Endothelial cell (in vitro differentiated cells): ENCODE measurements at places on chromosomes 7 and 10.

- DNase-seq = no peak
Observed at GRCh38 chr7:151630851-151631569, 111.3 kb upstream of the RHEB start.

DNA sequence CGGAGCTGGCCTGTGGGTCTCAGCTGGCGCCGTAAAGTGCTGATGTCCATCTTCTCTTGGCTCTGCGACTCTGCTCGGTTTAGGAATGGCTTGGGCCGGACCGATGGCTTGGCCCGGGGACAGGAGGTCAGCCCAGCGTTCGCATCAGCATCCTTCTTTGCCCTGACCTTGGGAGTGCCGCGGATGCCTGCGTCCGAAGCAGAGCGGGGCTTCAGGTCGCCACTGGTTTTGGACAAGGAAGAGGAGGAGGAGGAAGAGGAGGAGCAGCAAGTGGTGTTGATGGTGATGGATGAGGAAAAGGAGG is 109.3 kb downstream of the NEURL1 start:
- DNase-seq = no peak

DNA sequence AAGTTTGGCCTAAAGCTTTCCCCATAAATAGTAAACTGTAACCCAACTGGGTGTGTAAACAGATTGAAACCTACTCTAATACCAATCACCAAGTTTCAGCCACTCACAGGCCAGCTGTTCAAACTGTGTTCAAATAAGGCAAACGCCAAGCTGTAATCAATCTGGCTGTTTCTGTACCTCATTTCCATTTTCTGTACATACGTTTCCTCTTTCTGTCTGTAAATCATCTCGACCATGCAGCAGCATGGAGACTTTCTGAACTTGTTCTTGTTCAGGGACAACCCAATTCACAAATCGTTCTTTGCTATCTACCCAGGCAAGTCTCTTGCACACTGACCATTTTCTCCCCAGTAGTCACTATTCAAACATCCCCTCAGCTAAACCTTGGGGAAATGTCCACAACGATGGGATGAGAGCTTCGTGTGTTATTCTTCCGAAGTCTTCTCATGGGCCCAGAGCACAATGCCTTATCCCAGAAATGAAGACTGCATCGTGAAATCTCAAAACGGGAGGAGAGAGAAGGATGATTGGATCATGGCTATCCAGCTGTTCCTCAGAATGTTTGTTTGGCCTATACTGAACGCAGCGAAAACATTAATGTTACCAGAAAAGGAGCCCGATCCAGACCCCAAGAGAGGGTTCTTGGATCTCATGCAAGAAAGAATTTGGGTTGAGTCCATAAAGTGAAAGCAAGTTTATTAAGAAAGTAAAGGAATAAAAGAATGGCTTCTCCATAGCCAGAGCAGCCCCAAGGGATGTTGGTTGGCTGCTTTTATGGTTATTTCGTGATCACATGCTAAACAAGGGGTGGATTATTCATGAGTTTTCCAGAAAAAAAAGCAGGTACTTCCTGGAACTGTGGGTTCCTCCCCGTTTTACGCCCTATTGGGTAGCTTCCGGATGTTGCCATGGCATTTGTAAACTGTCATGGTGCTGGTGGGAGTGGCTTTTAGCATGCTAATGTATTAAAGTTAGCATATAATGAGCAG is 86.2 kb downstream of the SLC16A9 start:
- no peak for DNase-seq

- DNase-seq = no peak
Observed at GRCh38 chr10:12459762-12460161, 110.4 kb downstream of the CAMK1D start.

- peak; percentile 19 for DNase-seq
Observed at GRCh38 chr10:13056456-13057077, 43.4 kb upstream of the OPTN start.

GRCh38 chr10:132832186-132832969 is 46.4 kb upstream of the NKX6-2 start:
- DNase-seq = no peak

- DNase-seq = no peak
Observed at GRCh38 chr7:123798532-123799188, 46.3 kb upstream of the HYAL4 start.

DNA sequence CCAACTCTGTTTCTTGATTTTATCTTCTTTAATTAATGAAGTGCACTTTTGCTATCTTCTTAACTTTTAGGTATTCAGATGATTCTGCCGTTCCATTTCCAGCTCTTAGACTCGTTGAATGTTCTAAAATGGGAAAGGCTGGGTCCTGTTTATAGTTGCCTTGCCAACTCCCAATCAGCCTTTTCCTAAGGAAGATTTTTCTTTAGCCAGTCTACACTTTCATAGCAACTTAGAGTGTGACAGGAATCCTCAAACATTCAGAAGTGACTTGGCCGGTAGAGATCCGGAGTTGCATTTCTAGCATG is 23.0 kb upstream of the TRIL start:
- DNase-seq = no peak

- no peak for DNase-seq
Observed at GRCh38 chr7:23955145-23955544, 245.1 kb downstream of the STK31 start.

GRCh38 chr10:116838143-116838725 is 11.1 kb upstream of the ENO4 start:
- DNase-seq = no peak
